ENCODE measurements at places on chromosomes 3 and 15.

GRCh38 chr3:72255191-72255590, 470.2 kb upstream of the PROK2 start:
- no peak for DNase-seq

GRCh38 chr3:150300388-150300787, 107.7 kb upstream of the TSC22D2 start:
- no peak for DNase-seq

DNA sequence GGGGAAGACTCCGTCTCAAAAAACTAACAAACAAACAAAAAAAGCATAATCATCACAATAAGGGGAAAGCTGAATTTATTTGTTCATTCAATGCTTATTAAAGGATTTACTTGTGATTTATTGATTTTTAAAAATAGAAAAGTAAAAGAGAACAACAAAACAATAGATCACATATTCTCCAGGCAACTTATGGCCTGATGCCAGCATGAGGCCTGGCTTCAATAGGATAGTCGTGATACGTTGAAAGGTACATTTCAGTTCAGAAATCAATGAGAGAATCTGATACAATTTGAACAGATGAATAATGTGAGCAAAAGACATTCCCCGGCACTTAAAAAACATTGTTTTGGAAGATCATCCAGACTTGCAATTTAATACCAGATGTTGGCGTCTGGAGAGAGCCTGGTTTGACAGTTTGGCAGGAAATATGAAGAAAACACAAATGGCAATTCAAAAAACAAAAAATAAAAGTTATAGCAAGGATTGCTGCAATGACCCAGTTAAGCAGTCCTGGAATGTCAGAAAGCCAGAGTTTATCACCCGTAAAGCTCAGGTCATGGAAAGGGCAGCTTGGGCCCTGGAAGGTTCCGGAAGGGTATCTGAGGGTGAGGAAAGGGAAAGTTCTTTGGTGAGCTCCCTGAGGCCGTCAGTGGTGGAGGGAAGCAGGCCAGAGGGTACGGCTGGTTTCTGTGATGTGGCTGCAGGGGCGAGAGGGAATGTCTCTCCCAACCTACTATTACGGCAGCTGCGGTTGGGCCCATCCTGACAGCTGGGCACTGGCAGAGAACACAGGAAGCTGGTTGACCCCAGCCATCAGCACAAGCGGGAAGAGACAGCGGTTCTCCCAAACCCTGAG, 230.2 kb upstream of the HES1 start:
- no peak for DNase-seq

GRCh38 chr15:63439536-63440264, 58.1 kb upstream of the CA12 start:
- DNase-seq = no peak

GRCh38 chr15:40235201-40235885, 3.5 kb upstream of the PAK6 start:
- DNase-seq = no peak

DNA sequence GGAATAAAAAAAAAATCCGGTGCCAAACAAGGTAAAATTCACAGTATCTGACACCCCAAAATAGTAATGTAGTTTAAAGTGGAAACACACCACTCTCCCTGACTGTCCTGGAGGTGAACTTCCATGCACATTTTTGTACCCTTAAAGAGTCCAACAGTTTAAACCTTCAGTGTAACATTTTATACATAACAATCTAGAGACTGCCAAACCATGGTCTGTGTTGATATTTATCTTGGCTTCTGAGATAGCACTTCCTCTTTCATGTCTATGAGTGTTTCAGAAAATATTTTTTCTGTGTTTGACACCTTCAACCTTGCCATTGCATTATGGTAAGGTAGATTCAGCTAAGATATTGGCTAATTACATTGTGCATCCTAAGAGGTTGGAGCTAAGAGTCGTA, 13.9 kb downstream of the TMEM45A start:
- no peak for DNase-seq

DNA sequence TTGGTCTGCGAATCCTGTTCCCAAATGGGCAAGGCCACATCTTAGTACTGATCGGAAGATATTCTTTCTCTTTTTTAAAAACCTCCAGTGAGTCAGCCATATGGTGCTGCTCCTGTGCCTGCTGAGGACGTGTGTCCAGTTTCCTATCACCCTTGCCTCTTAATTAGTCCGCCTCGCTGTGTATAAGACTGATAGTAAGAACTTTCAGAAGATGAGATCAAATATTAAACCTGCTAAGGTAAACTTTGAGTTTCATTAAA, 612 bp downstream of the UBA5 start:
- DNase-seq = no peak
